ENCODE measurements at places on chromosomes 7 and 10.

DNA sequence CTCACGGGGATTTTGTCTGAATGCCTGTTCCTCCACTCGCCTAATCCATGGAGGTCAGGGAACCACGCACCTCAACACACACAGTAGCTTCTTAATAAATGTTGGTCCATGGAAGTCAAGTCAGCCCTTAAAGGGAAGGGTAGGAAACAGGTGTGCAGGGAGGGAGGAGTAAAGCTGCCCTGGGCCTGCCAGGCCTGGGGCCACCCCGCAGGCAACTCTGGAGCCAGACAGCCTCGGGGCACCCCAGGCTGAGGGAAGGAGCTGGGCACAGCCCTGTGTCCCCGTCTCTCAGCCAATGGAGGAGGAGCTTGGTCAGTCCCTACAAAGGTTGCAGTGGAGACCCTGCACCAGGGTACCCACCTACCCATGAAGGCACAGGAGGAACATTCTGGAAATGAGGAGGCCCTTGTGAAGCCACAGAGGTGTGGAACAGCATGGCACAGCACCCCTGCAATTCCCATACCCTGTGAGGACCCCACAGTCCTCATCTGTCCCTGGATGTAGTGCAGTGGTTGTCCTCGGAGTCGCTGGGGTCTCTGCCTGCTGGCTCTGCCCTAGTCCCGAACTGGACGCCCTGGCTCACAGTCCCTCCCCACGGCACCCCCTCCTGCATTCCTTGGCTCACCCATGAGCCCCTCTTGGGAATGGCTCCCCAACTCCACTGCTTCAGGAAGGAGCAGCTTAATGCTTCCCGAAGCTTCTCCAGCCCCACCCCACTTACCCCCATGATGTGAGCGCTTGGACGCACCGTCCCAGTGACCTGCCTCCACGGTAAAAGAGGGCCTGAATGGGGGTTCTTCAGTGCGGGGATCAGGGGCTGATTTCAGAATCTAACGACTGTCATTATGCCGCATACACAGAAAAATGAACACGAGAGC, 79.2 kb upstream of the INSIG1 start:
- DNase-seq = no peak

DNA sequence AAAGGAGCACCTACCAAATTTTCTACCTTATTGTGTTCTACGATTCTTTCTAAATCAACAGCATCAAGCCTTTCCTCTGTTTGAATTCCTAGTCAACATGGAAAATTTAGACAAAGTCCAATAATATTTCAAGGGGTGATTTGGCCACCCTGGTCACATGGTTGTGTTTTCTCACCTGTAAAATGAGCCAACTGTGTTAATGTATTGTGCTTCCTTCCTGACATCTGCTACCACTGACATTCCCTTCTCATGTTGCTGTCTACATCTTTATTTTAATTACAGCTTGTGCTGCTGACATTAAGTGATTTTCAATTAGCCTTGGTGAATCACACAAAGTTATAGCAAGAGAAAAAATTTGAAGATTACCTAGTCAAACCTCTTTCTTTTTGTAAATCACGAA, 83.0 kb upstream of the NPSR1 start:
- no peak for DNase-seq

GRCh38 chr10:86648704-86649427, 5.5 kb upstream of the OPN4 start:
- DNase-seq = no peak

- peak; percentile 42 for DNase-seq
Measured at GRCh38 chr10:17984056-17984455, 32.3 kb downstream of the SLC39A12 start.
